ENCODE measurements at places on chromosomes 16 and 17.
A peak's percentile ranks its signal among the peaks of the same experiment; 100 is the strongest.

GRCh38 chr17:67293251-67294203 lies 48.5 kb upstream of the HELZ start:
- peak; percentile 11 for DNase-seq

GRCh38 chr16:24980077-24980793 lies 34.9 kb downstream of the ARHGAP17 start:
- no peak for DNase-seq

- DNase-seq, result no peak
Observed at GRCh38 chr17:28950017-28950751, 1.1 kb downstream of the PHF12 start.

DNA sequence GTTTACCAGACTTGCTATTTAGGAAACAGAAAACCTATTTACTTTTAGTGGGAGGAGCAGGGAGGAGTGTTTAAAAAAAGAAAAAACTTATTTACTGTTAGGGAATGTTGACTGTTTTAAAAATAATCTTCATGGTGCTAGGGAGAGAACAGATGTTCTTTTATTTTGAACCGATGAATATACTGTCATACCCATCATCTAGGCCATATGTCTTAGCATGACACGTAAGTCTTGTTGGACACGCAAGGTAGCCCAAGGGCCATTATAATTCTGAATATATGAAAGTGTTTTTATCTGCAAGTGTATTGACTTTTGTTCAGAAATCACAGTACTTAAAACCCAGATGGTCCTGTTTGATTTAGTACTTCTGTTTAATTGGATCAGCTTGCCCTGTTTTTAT lies 11.6 kb downstream of the WIPF2 start:
- no peak for DNase-seq

- no peak for DNase-seq
Observed at GRCh38 chr16:19781226-19781625, 63.2 kb downstream of the IQCK start.

GRCh38 chr17:79777120-79777893 lies 641 bp upstream of the CBX2 start:
- DNase-seq, result no peak

GRCh38 chr17:29572691-29573557 lies 4.4 kb downstream of the TP53I13 start:
- no peak for DNase-seq

- no peak for DNase-seq
Observed at GRCh38 chr17:2955931-2956582, 107.3 kb downstream of the OR1D5 start.

DNA sequence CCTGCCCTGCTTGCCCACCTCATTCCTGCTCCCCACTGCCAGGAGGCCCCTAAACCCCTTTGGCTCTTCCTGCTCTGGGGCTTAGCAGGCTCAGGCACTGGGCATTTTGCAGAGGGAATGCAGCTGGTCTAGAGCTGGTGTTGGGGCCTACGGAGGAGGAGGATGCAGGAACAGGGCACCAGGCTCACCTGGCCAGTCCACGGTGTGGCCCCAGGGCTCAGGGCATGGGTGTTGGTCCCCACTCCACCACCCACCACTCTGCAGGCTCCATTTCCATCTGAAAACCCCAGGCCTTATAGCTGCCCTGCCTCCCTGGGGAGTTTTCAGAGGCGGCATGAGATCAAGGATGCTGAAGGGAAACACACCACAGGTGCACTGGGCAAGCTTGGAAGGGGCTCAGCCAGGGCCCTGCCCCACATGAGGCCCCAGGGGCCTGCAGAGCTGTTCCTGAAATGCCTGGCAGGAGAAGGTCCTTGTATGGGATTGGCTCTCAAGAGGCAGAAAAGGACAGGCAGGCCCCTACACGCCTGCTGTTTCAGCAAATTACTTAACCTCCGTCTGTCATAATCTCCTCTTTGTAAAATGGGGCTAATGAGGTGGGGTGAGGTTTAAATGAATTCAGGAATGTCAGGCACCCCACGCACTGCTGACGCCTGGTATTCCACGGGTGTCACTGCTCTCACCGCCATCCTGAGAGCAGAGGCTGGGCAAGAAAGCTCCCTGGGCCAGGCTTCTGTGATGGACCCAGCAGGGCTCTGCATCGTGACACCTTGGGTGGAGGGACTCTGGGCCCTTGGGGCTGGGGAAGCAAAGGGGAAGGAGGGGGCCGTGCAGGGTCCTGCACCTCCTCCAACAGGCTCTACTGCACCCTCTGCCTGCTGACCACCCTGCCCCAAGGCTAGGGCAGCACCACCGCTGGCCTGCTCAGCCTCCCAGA lies 9.3 kb downstream of the SLC47A2 start:
- no peak for DNase-seq

DNA sequence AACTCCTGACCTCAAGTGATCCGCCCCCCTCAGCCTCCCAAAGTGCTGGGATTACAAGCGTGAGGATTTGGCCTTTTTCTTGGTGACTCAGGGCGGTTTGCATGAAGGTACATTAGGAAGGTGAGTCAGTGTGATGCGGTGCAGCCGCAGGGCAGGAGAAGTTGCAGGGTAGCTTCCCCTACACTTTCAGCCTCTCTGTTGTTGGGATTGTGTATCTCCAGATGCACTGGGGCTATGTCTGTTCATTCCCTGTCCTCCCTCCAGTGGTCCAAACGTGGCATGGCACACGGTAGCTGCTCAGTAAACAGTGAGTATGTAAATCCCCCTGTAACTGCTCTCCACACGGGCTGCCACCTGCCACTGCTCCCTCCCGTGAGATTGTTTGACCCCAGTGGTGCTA lies 109.1 kb upstream of the CDC42EP4 start:
- peak; percentile 0 for DNase-seq

GRCh38 chr16:23514381-23515152 lies 4.3 kb upstream of the GGA2 start:
- DNase-seq, result no peak

GRCh38 chr16:31476303-31477219 lies 4.6 kb downstream of the TGFB1I1 start:
- no peak for DNase-seq

- no peak for DNase-seq
Observed at GRCh38 chr17:4928881-4929280, 3.2 kb upstream of the GP1BA start.

- DNase-seq, result no peak
Observed at GRCh38 chr16:383326-384051, 1.7 kb upstream of the PGAP6 start.

DNA sequence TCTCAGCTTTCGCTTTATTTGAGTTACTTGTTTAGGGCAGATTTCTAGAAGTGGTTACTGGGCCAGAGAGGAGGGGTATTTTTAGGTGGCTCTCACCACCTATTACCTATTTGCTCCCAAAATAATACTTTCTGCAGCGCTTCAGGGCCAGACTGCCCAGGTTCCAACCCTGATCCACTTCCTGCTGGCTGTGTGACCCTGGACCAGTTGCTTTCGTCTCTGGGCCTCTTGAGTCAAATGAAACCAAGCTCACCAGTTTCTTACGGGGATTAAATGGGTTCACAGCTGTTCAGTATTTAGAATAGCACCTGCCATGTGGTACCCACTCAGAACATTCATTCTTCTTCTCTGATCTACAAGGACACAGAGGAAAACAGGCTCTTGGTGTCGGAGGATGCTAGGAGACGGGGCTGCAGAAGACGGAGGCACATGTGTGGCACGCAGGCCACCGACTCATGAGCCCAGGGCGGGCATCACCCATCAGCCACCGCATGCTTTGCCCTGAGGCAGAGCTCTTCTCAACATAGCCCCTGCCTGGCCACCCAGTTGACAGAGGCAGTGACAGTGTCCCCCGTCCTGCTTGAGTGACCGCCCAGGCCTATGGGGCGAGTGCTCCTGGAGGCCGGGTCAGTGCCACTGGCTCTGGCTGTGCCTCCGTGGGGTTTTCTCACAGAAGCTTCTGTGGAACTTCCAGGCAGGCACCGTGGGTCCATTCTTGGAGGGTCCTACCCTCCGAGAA lies 149.0 kb upstream of the PLCG2 start:
- no peak for DNase-seq

GRCh38 chr16:75460446-75460845 lies 4.0 kb downstream of the TMEM170A start:
- no peak for DNase-seq

DNA sequence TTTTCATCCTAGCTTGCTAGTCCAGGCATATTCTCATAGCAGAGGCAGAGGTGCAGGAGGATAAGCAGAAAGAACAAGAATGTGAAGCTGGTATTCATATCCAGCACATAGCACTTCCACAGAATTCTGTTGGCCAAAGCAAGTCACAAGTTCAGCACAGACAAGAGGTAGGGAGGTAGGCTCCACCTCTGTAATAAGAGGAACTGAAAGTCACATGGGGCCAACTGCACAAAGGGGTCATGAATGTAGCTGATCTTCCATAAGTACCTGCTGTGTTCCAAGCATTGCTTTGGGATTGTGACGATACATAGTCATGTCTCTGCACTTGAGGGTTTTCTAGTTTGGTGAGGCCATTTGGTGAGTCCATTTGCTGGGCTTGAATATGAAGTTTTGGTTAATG lies 110.8 kb upstream of the MPHOSPH6 start:
- no peak for DNase-seq

Measured in kidney glomerular epithelial cell (primary cell).